Left kidney (tissue), 8 donors: ENCODE measurements at places on chromosomes 3 and 15.

DNA sequence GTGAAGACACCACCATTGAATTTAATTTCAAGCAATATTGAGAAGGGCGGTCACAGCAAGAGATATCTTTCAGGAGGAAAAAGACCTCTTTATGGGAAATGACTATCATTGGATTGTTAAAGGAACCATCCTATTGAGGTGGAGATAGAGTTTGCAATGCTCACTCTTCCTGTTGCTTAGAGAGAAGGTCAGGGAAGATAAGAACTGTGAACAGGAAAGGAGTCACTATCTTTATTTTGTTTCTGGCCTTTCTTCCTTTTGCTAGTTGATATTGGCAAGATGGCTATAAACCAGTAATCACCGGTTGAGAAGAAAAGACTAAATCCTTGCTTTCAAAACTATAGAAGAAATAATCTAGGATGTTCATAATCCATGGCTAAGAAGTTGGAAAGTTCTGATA is 112.1 kb upstream of the TMEM108 start:
- no peak for DNase-seq

DNA sequence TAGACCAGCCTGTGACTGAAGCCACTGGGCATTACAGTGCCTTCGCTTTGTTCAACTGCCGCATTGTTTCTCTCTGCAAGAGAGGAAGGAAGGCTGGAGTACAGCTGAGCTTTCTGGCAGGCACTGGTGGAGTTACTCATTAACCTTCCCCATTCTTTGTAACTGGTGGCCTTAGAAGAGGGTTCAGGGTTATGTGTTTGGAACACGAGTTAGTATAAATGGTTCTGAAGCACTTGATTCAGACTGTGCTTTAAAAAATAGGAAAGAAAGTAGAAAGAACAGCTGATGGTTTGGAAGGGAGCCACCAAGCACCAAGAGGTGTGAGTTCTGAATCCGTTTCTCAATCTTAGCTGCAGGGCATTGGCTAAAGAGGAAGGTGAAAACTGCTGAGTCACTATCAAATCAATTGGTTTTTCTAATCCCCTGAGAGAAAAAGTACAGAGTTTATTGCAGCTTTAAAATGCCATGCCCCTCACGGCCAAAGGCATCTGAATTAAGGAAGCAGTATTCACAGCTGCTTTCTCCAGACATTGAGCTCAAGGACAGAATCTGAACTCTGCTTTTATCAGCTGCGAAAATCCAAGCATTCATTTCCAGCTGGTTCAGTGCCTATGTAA is 3.6 kb downstream of the HGD start:
- peak; percentile 70 for DNase-seq

- no peak for DNase-seq
Observed at GRCh38 chr3:42892169-42892568, 13.8 kb upstream of the ZNF662 start.

GRCh38 chr15:95174301-95175259 is 943.2 kb downstream of the MCTP2 start:
- peak; percentile 76 for DNase-seq

DNA sequence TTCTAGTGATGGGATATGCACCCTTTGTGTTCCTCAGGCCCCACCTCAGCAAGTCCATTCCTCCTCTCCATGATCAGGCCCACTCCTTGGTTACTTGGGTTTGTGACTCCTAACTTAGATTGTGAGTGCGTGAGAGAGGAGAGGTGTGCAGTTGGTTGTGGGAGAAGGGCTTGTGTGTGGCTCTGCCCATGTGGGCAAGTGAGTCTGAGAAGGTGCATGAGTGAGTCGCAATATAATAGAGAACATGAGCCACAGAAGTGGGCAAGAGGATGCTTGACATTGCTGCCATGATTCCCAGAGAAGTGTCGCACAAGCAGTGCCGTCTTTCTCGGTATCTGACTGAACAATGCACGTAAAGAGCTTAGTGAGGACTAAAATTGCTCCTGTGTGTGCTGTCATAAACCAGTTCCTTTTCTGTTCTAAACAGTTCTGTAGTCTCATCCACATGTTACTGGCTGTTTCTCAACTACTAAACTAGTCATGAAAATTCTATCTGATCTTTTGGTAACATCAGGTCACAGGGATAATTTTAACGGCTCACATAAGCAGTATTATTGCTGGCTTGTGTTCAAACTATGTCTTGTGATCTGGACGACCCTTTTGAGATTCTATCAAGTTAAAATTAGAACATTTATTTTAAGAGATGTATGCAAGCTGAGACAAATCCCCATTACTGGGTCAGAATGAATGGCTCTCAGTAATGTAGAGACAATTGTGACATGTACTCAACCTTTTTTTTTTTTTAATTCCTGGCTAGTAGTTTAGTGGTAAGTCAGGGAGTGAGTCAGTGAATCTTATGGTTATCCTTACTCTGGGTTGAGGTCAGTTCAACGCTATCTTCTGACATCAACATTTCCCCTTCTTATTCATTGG is 25.6 kb downstream of the GYG1 start:
- no peak for DNase-seq

DNA sequence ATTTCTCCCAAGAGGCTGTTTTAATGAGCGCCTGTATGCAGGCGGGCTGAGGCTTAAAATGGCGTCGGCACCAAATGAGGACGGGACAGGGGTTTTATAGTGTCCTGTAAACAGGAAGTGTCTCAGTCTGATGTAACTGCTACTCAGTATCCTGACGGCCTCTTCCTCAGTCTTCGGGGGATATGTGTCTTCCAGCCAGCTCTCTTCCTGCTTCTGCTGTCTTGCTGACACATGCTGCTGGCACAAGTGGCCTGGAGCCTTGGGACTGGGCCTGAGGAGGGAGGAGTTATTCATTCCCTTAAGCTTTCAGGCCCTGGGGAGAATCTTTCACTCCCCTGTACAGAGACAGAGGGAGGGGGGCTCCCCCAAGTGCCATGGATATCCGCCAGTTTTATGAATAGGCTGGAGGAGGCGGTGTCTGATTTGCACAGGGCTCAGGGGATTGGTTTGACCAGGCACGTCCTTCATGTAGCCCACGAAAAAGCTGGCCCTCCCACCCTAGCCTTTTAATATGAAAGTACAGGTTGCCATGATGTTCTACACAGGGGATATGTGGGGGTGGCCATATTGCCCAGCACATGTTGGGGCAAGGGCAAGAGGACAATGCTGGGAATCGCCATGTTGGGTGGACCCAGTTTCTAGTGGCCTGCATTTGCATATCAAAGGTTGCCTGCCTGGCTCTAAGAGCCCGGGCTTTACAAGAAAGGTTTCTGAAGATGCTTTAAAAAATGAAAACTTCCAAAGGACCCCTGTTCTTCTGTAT is 19.9 kb downstream of the NDUFB4 start:
- DNase-seq, result no peak

GRCh38 chr3:45582430-45582829 is 12.1 kb upstream of the LIMD1 start:
- no peak for DNase-seq

DNA sequence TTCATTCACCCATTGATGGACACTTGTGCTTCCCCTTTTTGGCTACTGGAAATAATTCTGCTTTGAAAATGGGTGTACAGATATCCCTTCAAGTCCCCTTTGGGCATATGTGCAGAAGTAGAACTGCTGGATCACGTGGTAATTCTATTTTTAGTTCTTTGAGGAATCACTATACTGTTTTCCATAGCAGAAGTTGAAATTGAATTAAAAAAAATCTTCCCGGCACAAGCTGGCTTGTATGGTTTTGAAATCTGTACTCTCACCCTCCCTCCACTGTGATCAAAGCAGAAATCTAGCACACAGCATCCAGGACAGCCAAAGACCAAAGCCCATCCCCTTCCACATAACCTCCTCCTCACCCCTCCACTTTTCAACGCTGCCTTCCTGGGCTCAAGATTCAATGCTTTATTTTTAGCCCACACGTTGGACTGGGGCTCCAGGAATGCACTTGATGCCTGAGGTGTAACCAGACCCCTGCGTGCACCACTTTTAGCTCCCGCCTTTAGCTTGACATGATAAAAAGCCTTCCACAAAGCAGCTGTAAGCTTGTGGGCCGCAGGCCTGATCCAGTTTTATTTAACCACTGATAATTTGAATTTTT is 29.9 kb downstream of the TMEM40 start:
- peak; percentile 64 for DNase-seq

DNA sequence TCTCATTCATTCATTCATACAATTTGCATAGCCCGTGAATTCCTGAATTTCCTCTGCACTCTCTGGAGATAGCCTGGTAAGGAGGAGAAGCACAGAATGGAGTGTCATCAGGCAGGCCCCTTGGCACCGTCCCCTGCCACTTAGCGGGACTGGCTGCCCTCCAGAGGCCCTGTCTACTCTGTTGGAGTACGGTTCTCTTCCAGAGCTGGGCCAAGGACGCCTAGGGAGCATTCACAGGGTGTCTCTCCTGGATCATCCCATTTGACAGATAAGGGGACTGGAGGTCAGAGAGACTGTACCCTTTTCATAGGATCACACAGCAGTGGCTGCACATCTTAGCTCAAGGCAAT is 48.0 kb downstream of the PTH1R start:
- DNase-seq, result no peak

- DNase-seq, result no peak
Observed at GRCh38 chr3:177752831-177753230, 555.5 kb upstream of the TBL1XR1 start.

DNA sequence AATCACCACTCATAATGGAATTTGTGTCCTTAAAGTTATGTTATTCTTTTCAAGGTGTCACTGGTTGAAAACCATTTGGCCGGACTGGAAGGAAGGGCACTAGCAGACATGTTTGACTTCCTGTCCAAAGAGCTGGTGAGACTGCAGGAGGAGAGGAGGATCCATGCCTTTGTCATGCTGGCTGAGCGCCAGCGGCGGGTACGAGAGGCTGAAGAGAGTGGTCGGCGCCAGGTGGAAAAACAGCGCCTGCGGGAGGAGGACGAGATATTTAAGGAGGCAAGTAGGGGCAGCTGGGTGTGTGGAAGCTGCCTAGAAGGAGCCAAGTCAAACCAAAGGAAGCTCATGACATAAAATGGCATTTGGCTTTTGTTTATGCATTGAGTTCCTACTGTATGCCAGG is 38.0 kb upstream of the NR1I2 start:
- no peak for DNase-seq

DNA sequence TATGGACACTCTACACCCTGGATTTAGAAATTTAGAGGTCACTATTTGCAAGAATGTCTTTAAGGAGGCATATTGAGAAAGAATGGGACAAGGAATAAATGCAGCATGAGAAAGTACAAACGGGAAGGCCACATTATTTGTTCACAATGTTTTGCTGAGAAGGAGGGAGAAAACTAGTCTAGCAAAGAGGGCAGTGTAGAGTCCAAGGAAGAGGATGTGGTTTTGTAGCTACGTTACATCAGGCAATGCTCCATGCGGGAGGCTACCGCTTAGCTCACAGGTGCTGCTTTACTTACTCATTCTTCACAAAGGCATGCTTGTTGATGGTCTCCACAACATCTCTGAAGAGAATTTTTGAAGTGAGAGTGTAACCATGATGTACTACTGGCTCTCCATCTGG is 191.1 kb downstream of the PLCH1 start:
- DNase-seq, result no peak

DNA sequence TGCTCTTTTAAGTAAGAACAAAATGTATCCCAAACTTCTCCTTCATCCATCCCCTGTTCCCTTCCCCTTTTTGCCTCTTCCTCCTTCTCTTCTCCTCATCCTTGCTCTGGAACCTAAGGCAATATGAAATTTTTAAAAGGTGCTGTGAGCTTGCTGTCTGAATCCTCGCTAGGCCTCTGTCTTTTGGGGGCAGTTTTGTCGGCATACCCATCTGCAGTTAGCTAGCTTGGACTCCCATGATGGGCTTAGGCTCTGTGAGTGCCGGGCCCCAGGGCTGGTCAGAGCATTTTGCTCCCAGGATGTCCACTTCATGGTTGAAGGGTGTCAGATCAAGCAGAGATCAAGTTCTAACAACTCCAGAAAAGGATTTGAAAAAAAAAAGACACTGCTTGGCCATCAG is 18.6 kb downstream of the ZIC1 start:
- no peak for DNase-seq
